ENCODE measurements at places on chromosomes 7 and 10.

- no peak for DNase-seq
Observed at GRCh38 chr7:85583131-85583953, 396.5 kb upstream of the SEMA3D start.

DNA sequence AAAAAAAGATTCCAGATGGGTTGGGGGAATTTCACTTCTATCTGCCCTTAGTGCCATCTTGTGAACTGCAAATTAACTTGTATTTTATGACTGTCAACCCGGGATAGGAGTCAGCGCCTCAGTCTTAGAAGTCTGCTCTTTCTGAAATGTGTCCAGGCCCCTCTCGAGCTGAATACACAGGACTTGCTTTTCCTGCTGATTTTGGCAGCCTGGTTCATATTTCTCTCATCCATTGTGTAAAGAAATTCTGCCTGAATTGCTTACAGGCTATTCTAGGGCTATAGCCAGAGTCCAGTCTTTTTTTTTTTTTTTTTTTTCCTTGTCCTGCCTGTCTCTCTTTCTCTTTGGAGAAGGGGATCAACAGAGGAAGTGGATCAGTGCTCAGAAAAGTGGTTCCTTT lies 24.6 kb downstream of the GATA3 start:
- no peak for DNase-seq

GRCh38 chr7:104976966-104977636 lies 36.9 kb upstream of the KMT2E start:
- no peak for DNase-seq

GRCh38 chr7:30799206-30799975 lies 28.2 kb downstream of the MINDY4 start:
- no peak for DNase-seq

GRCh38 chr10:29853913-29854312 lies 205.5 kb downstream of the JCAD start:
- no peak for DNase-seq

DNA sequence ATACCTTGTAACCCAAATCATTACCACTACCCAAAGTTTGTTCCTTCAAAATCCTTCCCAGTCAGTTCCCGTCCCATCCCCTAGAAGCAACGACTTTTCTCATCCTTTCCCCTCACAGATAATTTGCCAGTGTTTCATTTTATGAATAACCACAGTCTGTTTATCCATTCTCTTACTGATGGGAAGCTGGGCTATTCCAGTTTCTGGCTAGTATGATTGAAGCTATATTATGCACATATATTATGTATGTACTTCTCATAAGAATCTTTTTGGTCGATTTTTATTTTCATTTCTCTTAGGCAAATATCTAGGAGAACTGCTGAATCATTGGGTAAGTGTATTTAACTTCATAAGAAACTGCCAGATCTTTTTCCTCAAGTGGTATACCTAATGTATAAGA lies 114.6 kb downstream of the ZNF438 start:
- no peak for DNase-seq
